Skin of body (tissue), 3 donors: ENCODE measurements at places on chromosomes 4 and X. TPM values are rescaled to one million over a fixed set of nuclear protein-coding genes. Genes with fewer than 3 reads are reported as not detected.

CLGN gene
- 0.59 TPM for total RNA-seq

FGB gene
- total RNA-seq, result not detected

DNA sequence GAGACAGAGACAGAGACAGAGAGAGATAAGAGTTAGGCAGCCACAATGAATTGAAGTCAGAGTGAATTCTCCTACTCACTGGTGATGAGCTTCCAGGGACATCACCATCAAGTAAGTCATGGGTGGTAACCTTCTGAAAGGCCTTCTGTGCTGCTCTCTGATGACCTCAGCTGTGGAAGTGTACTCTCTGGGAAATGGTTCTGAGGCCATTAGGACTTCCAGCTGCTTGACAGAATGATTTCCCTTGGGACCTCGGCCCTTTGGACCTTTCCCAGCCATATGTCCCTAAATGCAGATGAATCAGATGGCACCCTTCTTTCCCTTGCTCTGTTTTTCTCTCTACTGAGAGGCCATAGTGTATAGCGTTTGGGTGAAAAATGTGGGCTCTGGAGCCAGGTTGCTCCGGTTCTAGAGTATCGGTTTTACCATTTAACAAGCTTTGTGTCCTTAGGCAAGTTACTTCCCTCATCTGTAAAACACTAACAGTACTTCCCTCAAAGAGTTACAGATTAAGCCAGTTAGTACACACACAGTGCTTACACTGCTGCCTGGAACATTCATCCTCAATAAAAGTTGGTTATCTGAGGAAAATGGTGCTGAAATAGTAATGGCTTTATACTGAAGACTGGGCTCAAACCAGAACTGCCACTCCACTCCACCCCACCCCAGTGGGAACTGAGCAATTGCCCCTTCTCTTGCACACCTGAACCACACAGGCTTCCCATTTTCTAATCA is 7.6 kb downstream of the SEPTIN11 start:
- DNase-seq, result no peak

DNA sequence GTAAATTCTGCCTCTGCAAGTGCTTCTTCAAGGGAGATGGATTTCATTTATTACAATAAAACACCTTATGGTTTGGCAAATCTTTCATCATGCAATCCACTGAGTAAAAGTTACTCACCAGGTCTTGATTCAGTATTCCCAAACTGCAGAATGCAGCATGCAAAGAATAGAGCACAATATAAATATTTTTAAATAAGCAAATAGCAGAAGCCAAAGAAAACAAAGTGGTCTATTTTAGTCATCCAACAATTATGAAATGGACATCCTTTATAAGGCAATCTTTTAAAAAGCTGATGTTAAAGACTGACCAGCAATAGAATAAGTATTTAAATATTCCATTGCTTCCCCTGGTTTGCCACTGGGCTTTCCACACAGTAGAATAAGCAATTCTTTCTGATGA is 59.5 kb downstream of the SLC39A8 start:
- DNase-seq, result no peak
